GDM1 (cell line): ENCODE measurements at places on chromosomes 3 and 15.

DNA sequence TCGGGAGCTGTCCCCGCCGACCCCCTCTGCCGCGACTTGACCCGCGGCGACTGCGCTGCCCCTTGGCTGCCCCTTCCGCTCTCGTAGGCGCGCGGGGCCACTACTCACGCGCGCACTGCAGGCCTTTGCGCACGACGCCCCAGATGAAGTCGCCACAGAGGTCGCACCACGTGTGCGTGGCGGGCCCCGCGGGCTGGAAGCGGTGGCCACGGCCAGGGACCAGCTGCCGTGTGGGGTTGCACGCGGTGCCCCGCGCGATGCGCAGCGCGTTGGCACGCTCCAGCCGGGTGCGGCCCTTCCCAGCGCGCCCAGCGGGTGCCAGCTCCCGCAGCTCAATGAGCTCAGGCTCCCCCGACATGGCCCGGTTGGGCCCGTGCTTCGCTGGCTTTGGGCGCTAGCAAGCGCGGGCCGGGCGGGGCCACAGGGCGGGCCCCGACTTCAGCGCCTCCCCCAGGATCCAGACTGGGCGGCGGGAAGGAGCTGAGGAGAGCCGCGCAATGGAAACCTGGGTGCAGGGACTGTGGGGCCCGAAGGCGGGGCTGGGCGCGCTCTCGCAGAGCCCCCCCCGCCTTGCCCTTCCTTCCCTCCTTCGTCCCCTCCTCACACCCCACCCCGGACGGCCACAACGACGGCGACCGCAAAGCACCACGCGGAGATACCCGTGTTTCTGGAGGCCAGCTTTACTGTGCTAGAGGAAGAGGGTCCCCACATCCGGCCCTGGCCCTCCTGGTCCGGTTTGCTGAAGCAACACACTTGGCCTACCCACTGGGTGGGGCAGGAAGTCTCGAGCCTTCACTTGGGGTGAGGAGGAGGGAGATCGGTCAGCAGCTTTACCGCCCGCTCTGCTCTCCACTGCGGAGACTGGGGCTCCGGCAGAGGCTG, at the start of gene RASSF1:
RASSF1 (minus strand) TSS at position 389 of the 882 bp plus-strand sequence; CDS start at position 358, 31 bp downstream.
- peak; percentile 50 for DNase-seq

GRCh38 chr3:72114773-72115172, 329.8 kb upstream of the PROK2 start:
- no peak for DNase-seq

GRCh38 chr3:6989608-6990291, 128.8 kb downstream of the GRM7 start:
- no peak for DNase-seq

DNA sequence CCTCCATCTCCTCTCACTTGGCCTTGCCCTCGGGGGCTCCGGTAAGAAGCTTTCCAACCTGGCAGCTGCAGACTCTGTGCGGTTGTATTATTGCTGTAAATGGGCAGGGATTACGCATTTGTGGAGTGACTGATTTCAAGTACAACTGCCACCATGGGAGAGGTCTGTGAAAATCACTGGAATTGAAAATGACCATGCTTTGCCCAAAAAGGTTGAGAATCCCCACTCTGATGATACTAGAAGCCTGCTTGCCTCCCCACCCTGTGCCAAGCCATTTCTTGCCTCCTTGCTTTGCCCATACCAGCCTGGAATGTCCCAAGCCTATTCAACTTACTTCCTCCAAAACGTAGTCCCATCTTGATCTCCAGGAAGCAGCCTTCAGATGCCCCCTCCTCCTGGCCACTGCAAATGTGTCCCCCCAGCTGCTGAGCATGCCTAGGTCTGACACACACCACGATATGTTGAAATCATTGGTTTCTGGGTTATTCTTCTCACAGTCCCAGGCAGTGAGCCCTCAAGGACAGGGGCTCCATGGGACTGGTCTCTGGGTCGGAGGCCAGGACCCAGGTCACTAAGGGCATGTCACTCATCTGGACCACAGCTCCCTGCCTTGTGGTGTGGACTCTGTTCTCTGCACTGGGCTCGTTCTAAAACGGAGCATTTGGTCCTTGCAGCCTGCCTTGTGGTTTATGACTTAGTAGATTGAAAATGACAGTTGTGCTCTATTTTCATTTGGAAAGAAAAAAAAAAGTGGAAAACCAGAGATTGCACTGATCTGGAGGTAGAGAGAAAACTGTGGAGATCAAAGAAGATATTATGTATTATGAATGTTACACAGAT, 42.9 kb downstream of the SMAD3 start:
- no peak for DNase-seq

- DNase-seq: no peak
These were observed 613.0 kb downstream of the CADM2 start for GRCh38 chr3:85571835-85572234.

GRCh38 chr15:35362195-35362829, 183.7 kb downstream of the DPH6 start:
- no peak for DNase-seq

DNA sequence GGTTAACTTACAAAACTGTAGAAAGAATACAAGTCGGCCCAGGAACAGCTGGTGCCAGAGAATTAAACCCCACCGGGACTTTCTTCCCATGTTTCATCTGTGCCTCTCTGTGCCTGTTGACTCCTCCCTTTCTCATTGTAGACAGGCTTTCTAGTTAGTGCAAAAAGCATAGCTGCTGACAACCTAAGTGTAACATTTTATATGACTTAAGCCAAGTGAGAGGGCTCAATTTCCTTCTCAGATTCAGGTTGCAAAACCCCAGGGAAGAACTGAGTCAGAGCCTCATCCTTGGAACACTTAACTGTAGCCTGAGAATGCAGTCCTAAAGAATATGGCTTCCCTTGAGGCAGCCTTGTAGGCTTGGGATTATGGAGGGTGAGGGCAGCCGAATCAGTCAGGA, 302.5 kb upstream of the AZI2 start:
- DNase-seq: no peak

DNA sequence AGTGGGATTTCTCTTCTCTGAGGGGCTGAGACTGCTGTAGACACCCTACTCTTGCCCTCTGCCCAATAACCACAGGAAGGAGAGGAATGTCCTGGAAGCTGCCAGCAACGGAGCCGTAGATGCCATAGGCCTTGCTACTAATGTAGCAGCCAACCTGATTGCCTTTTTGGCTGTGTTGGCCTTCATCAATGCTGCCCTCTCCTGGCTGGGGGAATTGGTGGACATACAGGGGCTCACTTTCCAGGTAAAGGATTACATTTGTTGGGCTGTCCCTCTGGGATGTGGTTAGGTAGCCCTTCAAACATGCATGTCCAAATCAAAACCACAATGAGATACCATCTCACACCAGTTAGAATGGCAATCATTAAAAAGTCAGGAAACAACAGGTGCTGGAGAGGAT, 16.1 kb downstream of the SLC28A2 start:
- no peak for DNase-seq

DNA sequence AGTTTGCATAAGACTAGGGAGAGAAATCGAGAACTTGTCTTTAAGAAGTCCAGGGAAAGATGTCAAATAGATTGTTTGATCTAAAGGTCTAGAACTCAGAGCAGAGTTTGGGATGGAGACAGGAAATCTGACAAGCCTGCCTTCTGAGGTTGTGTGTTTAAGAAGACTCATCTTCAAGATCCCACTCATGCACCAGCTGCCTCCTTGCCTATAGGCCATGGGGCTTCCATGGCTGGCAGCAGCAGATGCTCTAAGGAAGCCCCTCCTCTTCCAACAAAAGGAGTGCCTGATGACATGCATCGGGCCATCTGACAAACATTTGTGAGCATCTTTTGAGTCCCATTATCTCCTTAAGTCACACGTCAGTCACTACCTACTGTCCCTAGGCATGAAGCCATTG, 47.4 kb downstream of the WNT5A start:
- DNase-seq: no peak

- DNase-seq: no peak
These were observed 9.1 kb upstream of the FETUB start for GRCh38 chr3:186630950-186631641.

- DNase-seq: no peak
These were observed 964 bp downstream of the NRROS start for GRCh38 chr3:196640297-196641018.

DNA sequence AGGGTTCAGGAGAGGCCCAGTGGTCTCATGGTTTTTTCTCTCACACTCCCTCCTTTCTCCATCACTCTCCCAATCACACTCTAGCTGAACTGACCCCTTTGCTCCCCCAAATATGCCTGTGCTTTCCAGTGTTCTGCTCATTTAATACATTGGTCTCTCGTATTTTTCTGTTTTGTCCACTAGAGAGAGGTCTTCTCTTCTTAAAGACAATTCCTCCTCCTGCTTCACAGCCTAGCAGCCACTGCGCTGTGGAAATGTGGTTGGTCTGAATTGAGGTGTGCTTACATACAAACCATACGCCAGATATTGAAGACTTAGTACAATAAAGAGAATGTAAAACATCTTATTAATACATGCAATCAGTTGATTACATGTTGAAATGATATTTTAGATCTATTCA, 60.6 kb upstream of the XCR1 start:
- peak; percentile 61 for DNase-seq

- DNase-seq: no peak
These were observed 42.4 kb downstream of the TNIK start for GRCh38 chr3:171417813-171418212.

DNA sequence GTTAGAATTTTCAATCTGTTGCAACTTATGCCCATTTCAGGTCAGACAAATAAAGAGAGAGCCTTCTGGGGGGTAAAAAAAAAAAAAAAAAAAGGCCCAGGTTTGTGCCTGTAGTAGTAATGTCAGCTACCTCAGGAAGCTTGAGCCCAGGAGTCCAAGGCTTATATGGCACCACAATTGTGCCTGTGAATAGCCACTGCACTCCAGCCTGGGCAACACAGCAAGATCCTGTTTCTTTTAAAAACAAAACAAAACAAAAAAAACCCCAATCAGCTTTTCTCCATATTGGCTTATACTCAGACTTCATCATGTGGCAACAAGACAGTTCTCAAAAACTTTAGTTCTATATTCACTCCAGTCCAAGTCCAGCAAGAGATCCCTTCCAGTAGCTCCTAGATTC, 8.4 kb upstream of the LRRFIP2 start:
- DNase-seq: no peak

GRCh38 chr15:84006421-84006820, 229.2 kb upstream of the GOLGA6L4 start:
- no peak for DNase-seq

DNA sequence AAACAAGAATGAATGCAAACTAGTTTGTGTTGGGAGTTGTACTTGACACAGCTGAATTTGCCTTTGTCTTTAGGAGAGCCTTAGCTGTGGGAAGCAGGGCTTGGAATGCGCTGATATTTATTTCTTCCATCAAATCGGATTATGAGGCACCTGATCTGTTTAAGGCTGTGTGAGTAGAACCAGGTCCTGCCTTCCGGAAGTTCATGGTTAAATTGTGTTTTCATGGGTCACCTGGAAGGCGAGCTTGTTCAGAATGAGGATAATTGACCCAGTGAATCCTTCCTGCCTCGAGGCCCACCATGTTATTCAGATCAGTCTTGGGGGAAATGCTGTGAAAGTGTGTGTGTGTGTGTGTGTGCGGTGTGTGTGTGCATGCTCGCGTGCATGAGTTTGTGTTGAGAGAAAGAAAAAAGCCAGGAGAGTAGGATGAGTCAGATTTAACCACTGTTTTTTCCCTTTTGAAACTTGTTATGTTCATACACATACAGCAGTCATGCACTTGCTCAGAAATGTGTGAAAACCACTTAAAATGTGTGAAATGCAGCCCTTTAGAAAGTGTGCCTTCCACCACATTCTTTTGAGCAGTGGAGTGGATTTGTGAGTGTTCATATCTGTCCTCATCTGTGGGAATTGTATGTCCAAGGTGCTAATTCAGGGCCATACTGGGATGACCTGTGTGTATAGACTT, 36.7 kb downstream of the SMAD3 start:
- DNase-seq: no peak

DNA sequence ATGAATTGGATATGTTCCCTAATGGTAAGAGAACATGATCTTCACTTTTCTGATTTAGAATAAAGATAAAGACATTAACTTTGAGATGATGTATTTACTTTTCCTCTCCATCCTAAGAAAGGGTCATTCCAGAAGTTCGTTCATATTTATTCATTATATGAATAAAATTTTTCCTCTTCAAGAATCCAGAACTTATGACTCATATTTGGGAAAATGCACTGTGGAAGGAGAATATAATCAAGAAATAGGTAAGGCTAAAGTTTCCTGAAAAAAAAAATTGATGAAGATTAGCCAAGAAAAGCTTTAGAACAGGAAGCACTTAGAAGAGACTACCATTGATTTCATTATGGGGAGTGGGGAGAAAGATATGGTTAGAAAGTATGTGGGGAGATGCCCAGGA, 36.5 kb upstream of the CBLB start:
- DNase-seq: no peak

GRCh38 chr3:126356373-126357264, 589 bp downstream of the KLF15 start:
- DNase-seq: no peak

DNA sequence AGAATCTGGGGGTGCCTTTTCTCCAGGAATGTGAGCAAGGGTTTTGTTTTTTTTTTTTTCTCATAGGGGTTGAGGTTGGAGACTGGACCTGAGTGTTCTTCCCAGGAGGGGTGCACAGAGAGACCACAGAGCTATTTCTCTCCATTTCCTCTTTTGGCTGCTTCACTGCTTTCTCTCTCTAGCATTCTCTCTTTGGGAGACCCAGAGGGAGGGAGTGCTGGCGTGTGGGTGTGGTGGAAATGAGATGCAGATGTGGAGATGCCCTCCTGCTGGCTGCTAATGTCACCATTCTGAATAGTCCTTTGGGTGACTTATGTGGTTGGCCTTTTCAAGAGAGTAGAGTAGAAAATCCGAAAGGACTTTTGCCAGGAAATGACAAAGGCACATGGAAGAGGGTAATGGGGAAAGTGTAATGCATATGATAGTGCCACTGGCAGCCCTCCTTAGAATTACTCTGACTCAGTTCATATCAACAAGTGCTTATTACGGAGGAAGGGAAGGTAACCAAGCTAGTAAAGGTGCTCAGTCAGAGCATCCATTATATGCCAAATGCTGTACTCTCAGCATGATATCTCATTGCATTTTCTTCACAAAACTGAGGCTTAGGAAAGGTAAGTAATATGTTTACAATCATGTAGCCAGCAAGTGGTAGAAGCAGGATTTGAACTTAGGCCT, 1.9 kb downstream of the SYN2 start:
- no peak for DNase-seq

DNA sequence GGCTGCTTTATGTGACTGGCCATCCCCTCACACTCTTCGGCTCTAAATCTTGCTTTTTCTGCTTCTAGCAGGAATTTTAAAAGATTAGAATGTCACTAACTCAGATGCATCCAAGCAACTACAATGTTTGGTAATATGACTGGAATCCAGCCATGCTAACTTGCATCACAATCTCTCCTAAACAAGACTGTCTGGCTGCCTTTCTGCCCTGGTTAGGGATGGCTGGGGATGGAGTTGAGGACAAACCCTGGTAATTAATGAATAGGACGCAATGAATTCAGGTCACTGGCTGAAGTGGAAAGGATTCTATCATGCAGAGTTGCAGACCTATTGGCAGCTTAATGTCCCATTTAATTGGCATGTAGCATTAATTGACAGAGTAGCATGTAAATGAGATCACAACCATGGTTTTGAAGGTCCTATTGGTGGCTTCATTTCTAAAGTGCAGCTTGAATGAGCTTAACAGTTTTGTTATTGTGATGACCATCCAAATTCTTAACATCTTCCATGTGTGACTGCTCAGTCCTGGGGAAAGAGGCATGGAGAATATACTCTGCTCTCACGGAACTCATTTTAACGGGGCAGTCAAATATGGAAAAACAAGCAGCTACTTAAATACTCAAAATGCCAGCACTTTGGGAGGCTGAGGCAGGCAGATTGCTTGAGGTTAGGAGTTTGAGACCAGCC, 21.7 kb downstream of the NMNAT3 start:
- DNase-seq: no peak
